ENCODE measurements at places on chromosomes 13 and 19.

DNA sequence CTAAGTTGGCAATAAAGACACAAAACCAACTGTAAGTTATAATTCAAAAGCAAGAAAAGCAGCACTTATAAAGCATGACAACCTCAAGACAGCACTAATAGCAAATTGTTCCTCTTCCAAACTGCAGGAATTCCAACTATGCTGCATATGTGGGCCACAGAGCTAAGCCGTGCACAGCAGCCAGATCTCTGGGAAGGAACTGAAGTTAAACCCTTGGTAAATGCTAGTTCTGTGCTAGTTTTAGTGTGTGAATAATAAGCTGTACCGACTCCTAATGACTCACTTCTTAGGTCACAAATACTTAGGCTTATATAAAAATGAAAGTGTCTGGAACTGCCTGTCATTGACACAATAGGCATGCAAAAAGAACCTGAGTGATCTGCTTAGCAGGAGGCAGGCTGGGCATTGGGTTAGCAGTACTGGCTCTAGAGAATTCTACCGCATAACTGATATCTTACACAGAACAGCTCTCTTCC lies 21.2 kb upstream of the GTF3A start:
- H3K27ac ChIP-seq = no peak overlapping the region
- DNase-seq = no peak
- H3K4me1 ChIP-seq = peaks cover 9% of the 10 kb centered on the region
- no peaks in the 10 kb centered on the region for H3K27me3 ChIP-seq
- H3K36me3 ChIP-seq = no peaks in the 10 kb centered on the region

- no peaks in the 10 kb centered on the region for H3K36me3 ChIP-seq
- no peak for DNase-seq
- no peaks in the 10 kb centered on the region for H3K27me3 ChIP-seq
- H3K4me1 ChIP-seq = no peaks in the 10 kb centered on the region
- no peak overlapping the region for H3K27ac ChIP-seq
Measured at GRCh38 chr13:73873940-73874830, 260.0 kb downstream of the KLF12 start.

- H3K4me1 ChIP-seq = 0 out of 2 replicates have a peak, but pooled peaks cover 2% of the 10 kb centered on the region
- no peaks in the 10 kb centered on the region for H3K36me3 ChIP-seq
- H3K4me3 ChIP-seq = no peak overlapping the region
- DNase-seq = no peak
Measured at GRCh38 chr19:14383661-14384555, 2.7 kb downstream of the ADGRE5 start.

- H3K36me3 ChIP-seq = no peaks in the 10 kb centered on the region
- no peaks in the 10 kb centered on the region for H3K4me1 ChIP-seq
- H3K4me3 ChIP-seq = no peak overlapping the region
- no peaks in the 10 kb centered on the region for H3K27me3 ChIP-seq
- no peak for DNase-seq
Measured at GRCh38 chr13:89407357-89407756, 1736.2 kb downstream of the SLITRK5 start.

- peaks cover 20% of the 10 kb centered on the region for H3K36me3 ChIP-seq
- DNase-seq = no peak
- H3K4me3 ChIP-seq = no peak overlapping the region
- H3K4me1 ChIP-seq = no peaks in the 10 kb centered on the region
- H3K27ac ChIP-seq = no peak overlapping the region
- H3K27me3 ChIP-seq = no peaks in the 10 kb centered on the region
Measured at GRCh38 chr13:111165241-111166010, 50.3 kb downstream of the ARHGEF7 start.

GRCh38 chr19:3508771-3509535 lies 2.8 kb downstream of the FZR1 start:
- H3K27me3 ChIP-seq = no peaks in the 10 kb centered on the region
- H3K27ac ChIP-seq = no peak overlapping the region
- no peak for DNase-seq
- no peaks in the 10 kb centered on the region for H3K4me1 ChIP-seq
- peaks cover 34% of the 10 kb centered on the region for H3K36me3 ChIP-seq

Measured in H9 (cell line).